Breast epithelium (tissue), 4 donors: ENCODE measurements at places on chromosomes 11 and 22.

GRCh38 chr22:32144496-32145274, 14.4 kb downstream of the C22orf42 start:
- no peak for DNase-seq

DNA sequence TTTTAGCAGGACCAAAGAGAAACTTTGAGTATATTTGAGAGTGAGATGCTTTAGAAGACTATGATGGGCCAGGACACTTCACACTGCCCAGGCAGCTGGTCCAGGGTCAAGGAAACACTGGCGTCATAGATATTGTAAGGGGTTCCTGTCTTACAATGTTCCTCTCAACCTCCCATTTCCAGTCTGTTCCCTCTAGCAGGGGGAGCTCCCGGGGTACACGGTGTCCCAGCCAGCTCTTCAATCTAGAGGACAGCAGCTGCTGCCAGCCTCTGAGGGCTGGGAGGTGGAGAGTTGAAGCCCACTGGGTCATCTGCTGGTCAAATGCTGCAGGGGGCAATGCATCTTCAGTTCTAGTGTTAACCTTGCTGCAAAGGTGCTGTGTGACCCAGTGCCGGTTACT, 40.7 kb upstream of the TIMP3 start:
- DNase-seq: no peak

DNA sequence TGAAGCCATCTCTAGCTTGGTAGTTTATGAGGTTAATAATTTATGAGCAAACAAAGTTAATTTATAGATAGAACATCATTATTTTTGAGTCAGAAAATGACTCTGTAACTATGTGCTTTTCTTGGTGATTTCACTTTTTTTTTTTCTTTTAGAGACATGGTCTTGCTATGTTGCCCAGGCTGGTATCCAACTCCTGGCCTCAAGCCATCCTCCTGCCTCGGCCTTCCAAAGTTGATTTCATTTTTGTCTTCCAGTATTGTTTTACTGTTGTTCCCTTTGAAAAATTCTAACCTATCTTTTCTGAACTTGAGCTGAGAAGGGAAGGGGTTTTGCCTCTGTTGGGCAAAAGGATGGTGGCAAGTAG, 706 bp upstream of the CXCR5 start:
- no peak for DNase-seq

GRCh38 chr11:34475656-34476055, 36.9 kb downstream of the CAT start:
- DNase-seq: no peak

- DNase-seq: no peak
These were observed 422.3 kb downstream of the SOX6 start for GRCh38 chr11:15933886-15934625.

DNA sequence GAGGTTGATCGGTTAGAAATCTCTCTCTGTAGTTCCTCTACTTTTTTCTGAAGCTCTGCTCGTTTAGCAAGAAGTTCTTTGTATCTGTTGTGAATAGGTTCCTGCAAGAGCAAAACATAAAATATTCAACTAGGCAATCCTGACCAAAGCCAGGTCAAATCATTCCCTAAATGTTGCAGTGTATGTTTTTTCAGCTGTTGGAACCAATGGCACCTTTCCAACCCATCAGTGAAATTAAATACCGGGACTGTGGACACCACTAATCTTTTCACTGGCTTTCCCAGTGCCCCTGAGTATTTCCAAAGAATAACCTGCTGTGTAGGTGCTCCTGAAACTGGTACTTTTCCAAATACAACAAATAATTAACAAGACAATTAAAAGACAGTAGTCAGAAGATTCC, 45.1 kb downstream of the CEP57 start:
- DNase-seq: no peak

DNA sequence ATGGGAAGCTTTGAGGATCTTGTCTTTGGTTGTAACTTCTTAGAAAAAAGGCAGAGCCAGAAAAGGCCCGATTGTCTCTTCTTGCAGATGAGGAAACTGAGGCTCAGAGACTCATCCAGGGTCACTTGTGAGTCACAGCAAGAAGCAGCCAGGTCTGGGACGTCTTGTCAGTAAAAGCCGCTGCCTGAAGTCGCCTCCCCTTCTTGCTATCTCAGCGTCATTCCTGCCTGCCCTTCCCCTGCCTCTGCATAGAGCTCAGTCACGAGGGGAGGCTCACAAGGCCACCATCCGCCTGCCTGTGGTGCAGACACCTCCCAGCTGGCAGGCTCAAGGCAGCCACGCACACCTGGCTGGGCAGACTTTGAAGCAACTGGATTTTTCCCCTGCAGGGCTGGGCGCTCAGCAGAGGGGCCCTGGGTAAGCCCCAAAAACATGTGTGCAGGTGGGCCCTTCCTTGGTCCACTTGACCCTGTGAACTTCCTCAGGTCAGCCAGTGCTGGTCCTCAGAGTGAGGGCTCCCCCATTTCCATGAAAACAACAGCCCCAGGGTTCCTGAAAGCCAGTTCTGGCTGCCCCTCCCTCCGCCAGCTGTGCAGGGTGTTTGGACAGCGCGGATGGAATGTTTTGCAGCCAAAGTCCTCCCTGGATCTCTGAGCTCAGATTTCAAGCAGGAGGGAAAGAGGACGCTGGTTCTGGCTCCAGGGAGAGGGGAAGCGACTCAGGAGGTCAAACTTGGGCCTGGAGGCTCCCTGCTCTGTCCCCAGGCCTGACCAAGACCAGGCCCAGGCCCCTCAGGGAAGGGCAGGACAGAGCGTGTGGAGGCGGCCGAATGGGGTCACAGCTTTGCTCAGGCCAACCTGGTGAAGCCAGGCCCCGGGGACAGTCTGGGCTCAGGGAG, 6.0 kb upstream of the RAB3IL1 start:
- peak; percentile 77 for DNase-seq

GRCh38 chr11:129455101-129455500, 79.5 kb downstream of the BARX2 start:
- DNase-seq: no peak

GRCh38 chr22:37427711-37428635, 694 bp upstream of the ELFN2 start:
- no peak for DNase-seq

GRCh38 chr22:30600921-30601320, 6.1 kb upstream of the TCN2 start:
- DNase-seq: no peak

- DNase-seq: no peak
These were observed 80.0 kb downstream of the C11orf91 start for GRCh38 chr11:33620423-33621171.

- no peak for DNase-seq
These were observed 745.9 kb upstream of the TENM4 start for GRCh38 chr11:80186692-80187091.

DNA sequence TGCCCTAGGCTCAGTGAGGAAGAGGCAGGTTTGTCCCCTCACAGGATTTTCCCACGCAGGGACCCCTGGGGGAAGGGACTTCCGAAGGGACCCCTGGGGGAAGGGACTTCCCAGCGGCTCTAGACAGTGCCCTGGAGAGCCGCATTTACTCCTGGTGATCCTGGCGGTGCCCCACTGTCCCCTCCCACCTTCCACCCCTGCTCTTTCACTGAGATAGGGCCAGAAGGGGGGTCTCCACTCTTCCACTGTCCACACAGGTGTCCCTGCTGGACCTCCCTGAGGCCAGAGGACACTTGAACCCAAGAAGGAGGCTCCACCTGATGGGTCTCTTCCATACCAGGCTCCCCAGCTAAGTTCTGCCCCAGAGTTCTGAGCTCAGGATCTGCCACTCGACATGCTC, 1333.9 kb downstream of the BRD1 start:
- DNase-seq: peak; percentile 30
